Cortex of kidney (tissue), 1 donor: ENCODE measurements at places on chromosomes 3 and 15.

DNA sequence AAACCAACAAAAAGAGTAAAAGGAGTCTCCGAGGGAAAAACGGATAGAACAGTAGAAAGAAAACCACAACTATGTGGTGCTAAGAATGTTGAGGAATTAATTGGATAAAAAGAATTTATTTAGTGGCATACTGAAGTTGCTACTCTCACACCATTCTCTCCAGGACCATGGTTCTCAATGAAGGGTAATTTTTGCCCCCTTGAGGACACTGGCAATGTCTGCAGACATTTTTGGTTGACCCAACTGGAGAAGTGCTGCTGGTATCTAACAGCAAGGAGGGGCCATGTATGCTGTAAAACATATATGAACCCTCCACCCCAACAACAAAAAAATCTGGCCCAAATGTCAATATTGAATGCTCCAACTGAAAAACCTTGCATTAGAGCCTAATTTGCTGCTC is 85.9 kb upstream of the CSPG5 start:
- DNase-seq: no peak

GRCh38 chr3:149009732-149010131 is 18.4 kb downstream of the GYG1 start:
- no peak for DNase-seq

DNA sequence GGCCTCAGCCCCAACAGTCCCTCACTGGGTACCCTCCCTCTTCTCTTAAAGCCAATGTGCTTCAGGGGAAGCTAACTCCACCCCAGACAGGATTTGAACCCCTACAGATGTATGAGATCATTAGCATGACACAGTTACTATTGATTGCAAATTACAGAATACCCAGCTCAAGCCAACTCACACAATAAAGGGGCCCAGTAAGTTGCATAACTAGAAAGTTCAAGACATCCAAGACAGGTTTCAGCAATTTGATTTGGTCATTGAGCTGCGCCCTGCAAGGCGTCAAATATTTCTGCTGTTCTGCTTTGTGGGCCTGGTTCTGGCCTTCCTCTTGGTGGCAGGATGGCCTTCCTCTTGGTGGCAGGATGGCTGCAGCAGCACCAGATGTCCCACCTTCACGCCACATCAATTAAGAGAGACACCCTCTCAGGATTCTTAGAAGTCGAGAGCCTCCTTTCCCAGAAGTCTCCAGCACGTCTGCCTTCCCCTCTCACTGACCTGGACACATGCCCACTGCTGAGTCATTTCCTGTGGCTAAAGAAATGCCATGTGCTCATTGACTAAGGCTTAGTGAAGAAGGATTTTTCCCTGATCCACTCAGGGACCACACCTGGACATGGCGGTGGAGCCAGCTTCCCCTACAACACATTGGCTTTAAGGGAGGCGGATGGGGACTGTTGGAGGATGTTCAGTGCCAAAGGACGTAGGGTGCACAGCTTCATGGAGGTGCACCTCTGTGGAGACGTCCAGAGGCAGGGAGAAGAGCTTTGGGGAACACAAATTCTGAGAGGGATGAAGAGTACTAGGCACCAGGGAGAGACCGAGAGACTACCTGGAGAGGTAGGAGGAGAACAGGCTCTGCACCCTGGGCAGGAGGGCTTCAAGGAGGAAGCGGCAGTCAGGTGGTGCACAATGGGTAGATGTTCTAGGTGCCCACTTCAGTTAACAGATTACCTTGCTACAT is 49.1 kb downstream of the DNASE1L3 start:
- DNase-seq: no peak

- no peak for DNase-seq
These were observed 243.9 kb downstream of the TBL1XR1 start for GRCh38 chr3:176953106-176954060.

GRCh38 chr15:38374556-38374955 is 79.4 kb upstream of the FAM98B start:
- no peak for DNase-seq
